Mesendoderm (in vitro differentiated cells): ENCODE measurements at places on chromosomes 2 and 18.
A peak's percentile ranks its signal among the peaks of the same experiment; 100 is the strongest.

DNA sequence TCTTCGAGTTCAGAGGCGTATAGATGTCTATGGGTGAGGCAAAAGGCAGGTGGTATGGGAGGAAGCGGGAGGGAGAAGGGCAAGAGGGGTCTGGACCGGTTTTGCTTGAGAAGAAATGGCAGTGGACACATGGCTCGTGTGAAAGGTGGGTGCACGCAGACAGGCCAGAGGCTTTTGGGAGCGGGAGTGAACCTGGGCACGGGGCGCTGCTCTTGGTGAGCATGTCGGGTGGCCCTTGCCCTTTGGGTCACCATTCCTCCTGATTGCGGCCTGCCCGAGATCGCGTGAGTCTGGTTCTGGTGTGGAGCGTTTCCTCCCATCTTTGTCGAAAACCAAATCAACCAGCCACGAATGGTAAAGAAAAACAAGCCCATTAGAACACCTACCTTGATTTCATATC, 12.6 kb downstream of the LDLRAD4 start:
- no peak for DNase-seq
- H3K4me3 ChIP-seq = no peak overlapping the region
- no peaks in the 10 kb centered on the region for H3K36me3 ChIP-seq

DNA sequence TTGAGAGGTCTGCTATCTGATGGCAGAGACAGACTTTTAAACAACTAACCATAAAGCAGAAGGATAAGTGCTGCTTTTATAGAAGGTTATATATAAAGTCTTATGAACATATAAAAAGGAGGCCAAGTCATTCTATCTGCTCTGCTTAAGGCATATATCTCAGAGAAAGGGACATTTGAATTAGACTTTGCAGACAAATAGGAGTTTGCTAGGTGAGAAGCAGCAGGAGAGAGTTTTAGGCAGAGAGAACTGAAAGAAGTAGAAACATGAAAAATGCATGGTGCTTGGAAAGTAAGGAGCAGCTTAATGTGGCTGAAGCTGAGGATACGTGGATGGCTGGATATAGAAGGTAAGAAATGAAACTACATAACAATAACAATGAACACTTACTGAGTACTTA, 65.4 kb downstream of the LYPD1 start:
- H3K27me3 ChIP-seq = no peaks in the 10 kb centered on the region
- H3K36me3 ChIP-seq = no peaks in the 10 kb centered on the region
- no peak for DNase-seq

DNA sequence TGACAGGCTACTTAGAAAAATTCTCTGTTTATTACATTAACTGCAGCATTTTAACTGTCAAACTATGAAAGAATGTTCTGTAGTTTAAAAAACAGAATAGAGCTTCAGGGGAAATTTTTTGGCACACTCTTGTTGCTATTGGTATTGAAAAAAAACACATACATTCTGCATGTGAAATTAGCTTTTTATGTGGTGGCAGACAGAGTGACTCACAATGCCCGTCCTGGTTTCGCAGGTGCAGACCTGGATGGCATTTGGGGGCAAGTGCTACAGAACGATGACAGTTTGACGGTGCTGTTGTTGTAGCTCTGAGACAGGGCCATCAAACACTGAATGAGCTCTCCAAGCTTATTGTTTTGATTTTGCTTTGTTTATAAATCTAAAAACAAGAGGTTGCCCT, 105.0 kb upstream of the MAP3K20 start:
- no peak overlapping the region for H3K4me3 ChIP-seq
- H3K36me3 ChIP-seq = no peaks in the 10 kb centered on the region
- H3K27ac ChIP-seq = no peak overlapping the region
- H3K4me1 ChIP-seq = no peaks in the 10 kb centered on the region

DNA sequence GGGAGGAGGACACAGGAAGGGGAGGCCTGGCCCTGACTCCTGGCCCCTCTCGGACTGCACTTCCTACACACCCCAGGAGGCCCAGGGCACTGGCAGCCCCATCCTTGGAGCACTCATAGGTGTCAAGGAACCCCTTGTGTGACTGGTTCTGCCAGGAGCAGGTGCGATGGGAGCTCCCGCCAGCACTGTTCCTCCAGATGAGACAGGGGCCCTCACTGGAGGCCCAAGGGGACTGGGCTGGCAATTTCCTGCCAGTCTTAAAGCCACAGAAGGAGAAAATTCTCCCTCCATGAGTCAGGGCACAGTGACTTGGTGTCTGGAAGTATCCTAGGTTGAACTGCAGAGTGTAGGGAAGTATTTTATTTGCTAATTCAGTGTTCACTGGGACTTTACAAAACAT, 42.8 kb upstream of the MAL start:
- no peak overlapping the region for H3K27ac ChIP-seq
- no peaks in the 10 kb centered on the region for H3K27me3 ChIP-seq
- no peak for DNase-seq
- H3K4me1 ChIP-seq = no peaks in the 10 kb centered on the region

GRCh38 chr2:207501802-207502576, 27.8 kb upstream of the CREB1 start:
- no peaks in the 10 kb centered on the region for H3K27me3 ChIP-seq
- DNase-seq = no peak
- H3K4me3 ChIP-seq = no peak overlapping the region

- H3K36me3 ChIP-seq = no peaks in the 10 kb centered on the region
- no peak overlapping the region for H3K4me3 ChIP-seq
- H3K4me1 ChIP-seq = peaks cover 7% of the 10 kb centered on the region
- H3K27me3 ChIP-seq = no peaks in the 10 kb centered on the region
- H3K27ac ChIP-seq = no peak overlapping the region
Measured at GRCh38 chr2:59892398-59892797, 661.1 kb downstream of the BCL11A start.

DNA sequence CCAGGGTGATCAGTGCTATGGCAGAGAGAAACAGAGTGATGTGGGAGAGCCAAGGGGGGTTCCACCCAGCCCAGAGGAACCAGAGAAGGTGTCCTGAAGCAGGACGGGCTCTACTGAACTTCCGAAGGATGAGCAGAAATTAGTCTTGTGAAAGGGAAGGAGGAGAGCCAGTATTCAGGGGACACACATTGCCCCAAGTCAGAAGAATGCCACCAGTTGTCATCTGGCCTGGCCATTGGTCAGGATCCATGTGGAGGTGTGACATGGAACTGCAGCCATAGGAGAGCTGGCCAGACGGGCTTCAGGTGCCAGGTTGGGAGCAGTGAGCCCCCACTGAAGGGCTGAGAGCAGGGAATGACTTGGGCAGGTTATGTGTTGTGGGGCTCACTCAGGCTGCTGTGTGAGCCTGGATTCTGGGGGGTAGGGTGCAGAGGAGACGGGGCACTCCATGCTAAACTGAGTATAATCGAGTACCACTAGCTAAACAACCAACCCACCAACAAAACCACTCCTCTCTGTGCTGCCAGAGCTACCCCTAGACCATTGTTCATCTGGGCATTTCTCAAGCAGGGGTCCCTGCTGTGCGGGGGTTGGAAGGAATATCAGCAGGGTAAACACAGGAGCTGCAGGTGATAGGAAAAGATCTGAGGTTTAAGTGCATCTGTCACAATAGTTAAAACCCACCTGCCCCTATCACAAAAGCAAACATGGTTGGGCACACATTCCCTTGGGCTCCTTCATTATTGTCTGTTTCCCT, 25.3 kb downstream of the MARCO start:
- no peak overlapping the region for H3K27ac ChIP-seq
- no peak overlapping the region for H3K4me3 ChIP-seq
- DNase-seq = peak; percentile 29

- no peak overlapping the region for H3K4me3 ChIP-seq
- no peak overlapping the region for H3K27ac ChIP-seq
- H3K27me3 ChIP-seq = no peaks in the 10 kb centered on the region
Measured at GRCh38 chr2:205375461-205376448, 306.5 kb upstream of the NRP2 start.

DNA sequence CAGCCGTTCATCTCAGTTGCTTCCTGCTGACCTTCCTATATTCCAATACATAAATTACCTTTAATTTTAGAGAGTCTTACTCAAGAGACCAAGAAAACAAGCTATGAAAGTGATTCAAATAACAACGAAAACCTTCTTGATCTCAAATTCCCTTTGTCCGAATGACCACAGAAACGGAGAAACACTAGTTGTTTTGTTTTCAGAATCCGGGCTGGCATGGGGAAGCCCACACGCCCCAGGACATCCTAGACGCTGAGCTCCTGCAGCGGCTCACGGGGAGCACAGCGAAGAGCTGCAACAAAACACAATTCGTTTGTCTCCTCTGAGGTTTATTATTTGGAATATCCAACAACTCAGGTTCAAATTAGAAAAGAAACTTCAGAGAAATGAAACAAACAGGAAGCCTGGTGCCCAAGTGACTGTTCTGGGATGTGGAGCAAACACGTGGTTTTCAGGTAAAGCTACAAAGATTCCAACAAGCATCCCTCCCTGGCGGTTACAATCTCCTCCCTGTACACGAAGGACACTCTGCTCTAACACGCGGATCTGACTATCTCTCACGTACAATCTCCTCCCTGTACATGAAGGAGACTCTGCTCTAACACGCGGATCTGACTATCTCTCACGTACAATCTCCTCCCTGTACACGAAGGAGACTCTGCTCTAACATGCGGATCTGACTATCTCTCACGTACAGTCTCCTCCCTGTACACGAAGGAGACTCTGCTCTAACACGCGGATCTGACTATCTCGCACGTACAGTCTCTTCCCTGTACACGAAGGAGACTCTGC, 237.5 kb downstream of the TWIST2 start:
- no peak overlapping the region for H3K4me3 ChIP-seq
- no peak overlapping the region for H3K27ac ChIP-seq
- H3K4me1 ChIP-seq = no peaks in the 10 kb centered on the region
- no peaks in the 10 kb centered on the region for H3K36me3 ChIP-seq

DNA sequence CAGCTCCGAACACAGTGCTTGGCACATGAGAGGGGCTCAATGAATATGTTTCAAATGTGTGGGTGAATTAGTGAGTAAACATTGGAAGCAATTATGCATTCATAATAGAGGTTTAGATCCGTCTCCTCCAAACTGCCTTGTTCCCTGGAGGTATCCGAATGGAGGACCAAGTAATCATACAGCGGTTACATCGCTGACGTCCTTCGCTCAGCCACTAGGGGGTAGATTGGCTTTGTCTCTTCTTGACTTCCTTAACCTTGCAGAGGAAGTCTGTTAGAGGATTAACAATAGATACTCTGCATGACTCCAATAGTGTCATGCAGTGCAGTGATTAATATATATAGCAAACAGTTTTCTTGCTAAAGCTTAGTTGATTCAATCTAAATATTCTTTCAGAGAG, 517.0 kb downstream of the PTPRM start:
- no peaks in the 10 kb centered on the region for H3K36me3 ChIP-seq
- DNase-seq = peak; percentile 91
- H3K4me1 ChIP-seq = peaks cover 6% of the 10 kb centered on the region
- no peaks in the 10 kb centered on the region for H3K27me3 ChIP-seq
- H3K27ac ChIP-seq = no peak overlapping the region

DNA sequence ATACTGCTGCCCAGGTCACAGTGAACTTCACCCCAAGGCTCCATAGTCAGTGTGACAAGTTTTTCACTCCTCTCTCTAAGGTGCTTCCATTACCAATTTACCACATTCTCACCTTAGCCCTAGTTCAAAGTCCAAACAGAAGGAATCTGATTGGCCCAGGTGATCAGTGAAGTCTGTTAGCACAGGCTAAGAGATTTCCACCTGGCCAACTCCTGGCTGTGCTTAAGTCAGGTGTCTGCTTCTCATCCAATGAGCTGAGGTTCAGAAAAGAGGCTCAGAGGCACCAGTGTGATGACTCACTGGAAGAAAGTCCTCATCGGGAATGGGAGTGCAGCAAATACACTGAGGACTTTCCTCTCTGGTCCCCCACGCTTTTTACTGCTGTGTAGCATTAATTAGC, 164.4 kb upstream of the MGAT5 start:
- H3K36me3 ChIP-seq = no peaks in the 10 kb centered on the region
- no peak overlapping the region for H3K4me3 ChIP-seq
- no peak overlapping the region for H3K27ac ChIP-seq

- H3K4me1 ChIP-seq = no peaks in the 10 kb centered on the region
- H3K36me3 ChIP-seq = no peaks in the 10 kb centered on the region
- no peak overlapping the region for H3K4me3 ChIP-seq
- no peak overlapping the region for H3K27ac ChIP-seq
- H3K27me3 ChIP-seq = no peaks in the 10 kb centered on the region
Measured at GRCh38 chr2:158745067-158745865, 49.9 kb upstream of the DAPL1 start.

DNA sequence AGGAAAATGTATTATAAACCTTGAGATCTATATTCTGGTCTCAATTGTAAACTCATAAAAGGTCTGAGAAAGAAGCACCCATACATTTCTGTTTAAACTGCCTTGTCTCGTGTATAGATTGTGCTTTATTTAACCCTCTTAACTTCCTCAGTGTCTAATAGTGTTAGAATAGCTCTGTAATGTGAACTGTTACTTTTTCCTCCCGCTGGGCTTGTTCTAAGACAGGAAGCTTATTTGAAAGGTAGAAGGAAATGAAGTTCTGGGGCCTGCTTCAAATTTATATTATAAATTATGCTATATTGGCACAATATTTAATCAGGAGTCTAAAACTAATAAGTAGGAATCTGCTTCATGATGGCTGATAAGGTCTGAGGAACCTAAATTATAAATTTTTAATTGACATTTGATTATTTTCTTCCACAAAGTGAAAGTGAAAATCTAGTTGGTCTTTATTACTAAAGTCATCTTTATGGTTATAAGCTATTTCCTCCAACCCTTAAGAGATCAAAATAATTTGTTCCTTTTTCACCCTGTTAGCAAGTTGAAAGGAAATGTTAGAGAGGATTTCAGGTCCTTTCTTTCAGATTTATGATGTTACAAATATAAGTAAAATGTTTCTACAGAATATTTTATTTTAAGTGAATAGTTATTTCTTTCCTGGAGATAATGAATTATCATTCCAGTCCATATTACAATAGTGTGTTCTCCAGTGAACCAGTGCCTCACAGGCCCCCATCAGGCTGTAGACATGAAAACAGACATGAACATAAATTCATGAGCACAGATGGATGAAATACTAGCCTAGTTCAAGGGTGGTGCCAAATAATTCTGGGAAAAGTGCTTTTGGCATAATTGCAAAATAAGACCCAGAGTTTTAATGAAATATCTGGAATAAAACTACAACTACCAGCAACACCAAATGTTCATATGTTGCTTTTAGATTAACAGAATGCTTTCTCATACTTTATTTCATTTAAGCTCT, 7.9 kb downstream of the MFSD6 start:
- H3K36me3 ChIP-seq = no peaks in the 10 kb centered on the region
- no peak overlapping the region for H3K27ac ChIP-seq
- no peak overlapping the region for H3K4me3 ChIP-seq
- no peak for DNase-seq

GRCh38 chr2:79721061-79721460, 208.2 kb downstream of the CTNNA2 start:
- no peak overlapping the region for H3K27ac ChIP-seq
- DNase-seq = no peak
- H3K4me3 ChIP-seq = no peak overlapping the region
- no peaks in the 10 kb centered on the region for H3K36me3 ChIP-seq

GRCh38 chr18:24386681-24387080, 10.9 kb downstream of the OSBPL1A start:
- no peak overlapping the region for H3K4me3 ChIP-seq
- DNase-seq = no peak
- no peak overlapping the region for H3K27ac ChIP-seq
- H3K36me3 ChIP-seq = no peaks in the 10 kb centered on the region

- no peaks in the 10 kb centered on the region for H3K36me3 ChIP-seq
- H3K4me3 ChIP-seq = no peak overlapping the region
- no peak for DNase-seq
- H3K4me1 ChIP-seq = no peaks in the 10 kb centered on the region
- no peak overlapping the region for H3K27ac ChIP-seq
Measured at GRCh38 chr2:75892490-75892889, 181.8 kb upstream of the GCFC2 start.
